ENCODE measurements at places on chromosomes 4 and X.

DNA sequence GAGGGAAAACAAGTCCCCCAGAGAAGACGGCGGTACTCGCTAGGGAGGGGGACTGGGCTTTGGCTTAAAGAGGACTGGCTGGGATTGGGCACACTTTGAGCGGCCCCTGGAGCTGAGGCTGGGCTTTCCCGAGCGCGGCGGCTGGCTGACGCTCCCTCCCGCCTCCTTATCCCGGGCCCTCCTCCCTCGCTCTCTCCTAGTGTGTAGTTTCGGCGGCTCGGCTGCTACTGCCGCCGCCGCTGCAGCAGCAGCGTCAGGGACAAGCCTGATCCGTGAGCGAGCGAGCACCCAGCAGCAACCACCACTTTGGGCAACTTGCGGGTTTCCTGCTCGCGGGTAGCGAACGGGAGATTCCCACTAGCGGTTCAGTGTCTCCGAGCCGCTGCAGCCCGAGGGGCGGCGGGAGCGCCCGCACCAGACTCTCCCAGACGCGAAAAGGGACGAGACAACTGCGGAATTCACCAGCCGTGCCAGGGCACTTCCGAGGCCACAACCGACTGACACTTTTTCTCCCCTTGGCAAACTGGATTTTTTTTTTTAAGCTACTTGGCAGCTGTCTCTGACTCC, 632 bp upstream of the PCDH7 start:
- no peak for DNase-seq

DNA sequence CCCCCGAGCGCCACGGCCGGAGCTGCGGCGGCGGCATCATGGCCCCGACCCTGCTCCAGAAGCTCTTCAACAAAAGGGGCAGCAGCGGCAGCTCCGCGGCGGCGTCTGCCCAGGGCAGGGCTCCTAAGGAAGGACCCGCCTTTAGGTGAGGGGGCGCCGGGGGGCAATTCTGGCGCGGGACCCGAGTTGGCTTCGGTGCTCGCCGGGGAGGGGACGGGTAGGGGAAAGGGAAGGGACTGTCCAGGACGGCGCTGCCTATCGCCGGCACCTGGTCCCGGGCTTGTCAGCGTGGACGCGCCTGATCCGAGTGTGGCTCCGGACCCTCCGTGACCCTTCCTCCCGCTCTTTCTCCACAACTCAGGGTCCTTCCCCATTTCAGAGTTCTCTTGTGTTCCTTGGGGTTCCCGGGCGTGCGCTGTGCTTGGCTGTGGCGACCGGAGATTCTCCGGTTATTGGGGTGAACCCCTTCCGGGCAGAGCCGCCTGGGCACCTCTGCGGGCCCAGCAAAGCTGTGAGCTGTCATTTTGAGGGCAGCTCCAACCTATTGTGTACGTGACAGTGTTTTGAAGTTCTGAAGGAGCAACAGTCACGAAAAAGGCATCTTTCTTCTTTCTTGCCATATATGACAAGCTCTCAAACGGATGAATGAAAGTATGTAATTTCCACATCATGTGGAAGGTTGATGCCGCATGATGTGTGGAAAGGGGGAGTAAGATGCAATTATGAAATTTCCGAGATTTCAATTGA, 522 bp downstream of the FNIP2 start:
- DNase-seq, result peak; percentile 18

DNA sequence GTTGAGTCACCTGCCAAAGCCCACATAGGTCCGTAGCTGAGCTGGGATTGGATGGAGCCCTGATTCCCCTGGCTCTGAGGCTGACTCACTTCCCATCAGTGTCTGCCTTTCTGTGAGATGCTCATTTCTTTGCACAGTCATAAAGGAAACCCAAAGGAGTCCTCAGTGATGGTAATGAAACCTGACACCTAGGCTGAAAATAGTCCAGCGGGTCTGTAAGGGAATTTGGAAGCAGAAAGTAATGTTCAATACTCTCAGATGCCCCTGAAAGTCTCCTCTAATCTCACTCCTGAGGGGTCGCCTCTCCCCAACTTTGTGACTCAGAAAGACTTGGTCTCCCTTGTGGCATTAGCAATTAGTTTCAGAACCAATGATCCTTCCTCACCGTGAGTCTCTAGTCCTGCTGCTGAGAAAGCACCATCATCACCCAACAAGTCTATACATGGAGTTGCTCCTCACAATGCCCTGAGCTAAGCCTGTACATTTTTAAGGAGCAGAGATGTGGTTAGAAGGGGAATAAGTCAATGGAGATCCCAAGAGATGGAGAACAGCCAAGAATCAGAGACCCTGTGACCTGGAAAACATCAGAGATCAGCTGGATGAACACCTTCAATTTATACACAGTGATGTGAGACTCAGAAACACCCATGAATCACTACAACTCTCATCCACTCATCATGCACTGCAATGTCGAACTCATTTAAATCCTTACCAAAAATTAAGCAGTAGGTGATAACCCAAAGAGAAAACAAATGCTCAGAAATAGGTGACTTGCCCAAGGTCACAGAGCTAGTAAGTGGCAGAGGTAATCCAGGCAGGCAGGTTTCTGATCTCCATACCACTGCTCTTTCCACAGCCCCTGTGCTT, 219.0 kb upstream of the CPEB2 start:
- DNase-seq, result peak; percentile 40

GRCh38 chr4:62117886-62118285, 917.8 kb downstream of the ADGRL3 start:
- DNase-seq, result no peak

- DNase-seq, result no peak
Observed at GRCh38 chr4:32180086-32180485, 1459.9 kb downstream of the PCDH7 start.

- DNase-seq, result no peak
Observed at GRCh38 chr4:98448908-98449307, 187.7 kb downstream of the RAP1GDS1 start.

DNA sequence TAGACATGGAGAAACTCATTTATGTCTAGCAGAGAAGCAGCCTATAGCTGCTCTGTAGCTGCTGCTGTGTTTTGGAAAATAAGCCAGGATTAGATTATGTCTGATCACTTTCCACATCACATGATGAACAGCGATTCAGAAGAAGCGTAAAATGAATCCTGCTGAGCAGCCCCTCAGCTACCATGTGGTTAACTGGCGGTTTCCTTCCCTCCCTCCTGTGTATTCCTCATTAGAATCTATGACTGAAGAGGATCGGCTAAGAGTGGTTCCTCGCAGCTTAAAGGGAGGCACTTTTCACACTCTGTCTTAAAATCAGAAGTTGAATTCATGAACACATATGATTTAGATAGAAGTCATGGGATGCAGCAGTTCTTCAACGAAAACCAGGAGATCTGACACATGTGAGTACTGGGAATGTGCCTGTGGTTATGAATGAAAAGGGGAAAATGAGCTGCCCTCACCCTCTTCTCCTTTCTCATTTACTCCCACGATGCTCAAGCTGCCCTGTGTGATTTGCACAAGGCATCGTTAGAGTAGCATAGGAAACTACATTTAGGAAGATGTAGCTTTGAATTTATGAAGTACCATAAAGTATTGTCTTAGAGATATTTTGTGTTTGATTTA, at the start of gene PPEF1:
Gene PPEF1, plus strand, starts transcription at position 220 of the 624 bp plus-strand sequence. Its CDS starts 136 bp downstream, at position 356.
- no peak for DNase-seq

GRCh38 chrX:109472939-109473735, 8.7 kb downstream of the GUCY2F start:
- DNase-seq, result peak; percentile 2

DNA sequence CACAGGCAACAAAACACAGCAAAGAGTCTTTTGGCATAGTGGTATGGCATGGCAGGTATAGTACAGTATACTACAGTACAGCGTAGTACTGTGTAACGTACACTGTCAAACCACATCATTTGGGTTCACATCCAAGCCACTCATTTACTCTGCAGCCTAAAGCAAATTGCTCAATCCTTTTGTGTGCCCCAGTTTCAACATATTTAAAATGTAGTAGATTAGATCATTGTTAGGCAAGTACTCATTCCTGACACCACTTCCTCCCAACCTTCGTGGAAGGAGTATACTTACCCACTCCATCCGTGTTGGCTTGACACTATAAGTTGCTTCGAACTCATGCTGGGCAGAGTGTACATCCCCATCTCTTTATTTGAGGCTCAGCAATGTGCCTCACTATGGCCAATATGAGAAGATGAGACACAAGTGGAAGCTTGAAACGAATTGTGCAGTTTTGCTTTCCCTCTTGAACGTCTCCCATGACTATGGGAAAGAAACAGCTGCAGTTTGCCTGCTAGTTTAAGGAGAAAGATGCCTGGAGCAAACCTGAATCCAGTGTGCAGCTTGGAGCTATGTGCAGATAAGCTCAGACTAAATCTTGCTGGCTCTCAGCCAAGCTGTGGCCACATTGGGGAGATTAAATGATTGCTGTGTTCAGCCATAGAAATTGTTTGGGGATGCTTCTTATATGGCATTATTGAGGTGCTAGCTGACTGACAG, 85.7 kb upstream of the TBL1X start:
- DNase-seq, result no peak
